NCI-H1092 (cell line): ENCODE measurements at places on chromosomes 2 and 18.

DNA sequence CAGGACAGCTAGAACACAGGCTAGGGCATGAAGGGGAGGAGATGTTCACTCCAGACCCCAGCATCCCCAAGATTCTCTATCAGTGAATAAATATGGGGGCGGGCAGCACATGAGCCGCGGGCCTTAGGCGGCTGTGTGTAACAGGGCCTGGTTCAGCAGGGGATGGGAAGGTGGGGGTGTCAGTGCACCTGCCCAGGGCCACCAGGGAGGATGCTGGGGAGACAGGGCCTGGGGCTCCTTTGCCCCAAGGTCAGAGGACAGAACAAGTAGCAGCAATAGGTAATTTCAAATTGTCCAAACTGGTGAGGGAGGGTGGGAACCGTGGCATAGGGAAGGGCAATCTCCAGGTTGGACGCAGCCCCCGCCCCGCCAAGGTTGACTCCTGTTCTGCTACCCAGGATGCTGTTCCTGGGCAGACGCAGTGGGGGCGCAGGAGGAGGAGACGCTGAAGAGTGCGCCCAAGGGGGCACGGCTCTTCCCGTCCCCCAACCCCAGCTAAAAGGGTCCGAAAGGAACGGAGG is 16.2 kb downstream of the CYP26B1 start:
- DNase-seq: no peak

DNA sequence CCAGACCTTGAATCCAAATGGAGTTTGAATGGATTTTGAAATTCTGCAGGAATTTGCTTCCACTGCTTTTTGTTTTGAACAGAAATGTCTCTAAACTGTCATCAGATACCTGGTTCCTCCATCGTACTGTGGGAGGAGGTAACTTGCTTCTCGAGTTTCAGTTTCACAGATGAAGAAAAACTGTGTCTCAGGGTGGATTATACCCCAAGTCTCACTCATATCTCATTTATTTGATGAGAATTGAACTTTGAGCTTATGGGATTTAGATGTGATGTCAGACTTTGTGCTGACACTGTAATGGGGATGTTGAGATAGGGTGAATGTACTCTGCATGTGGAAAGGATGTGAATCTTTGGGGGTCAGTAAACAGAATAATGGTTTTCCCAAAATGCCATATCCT is 107.5 kb downstream of the GORASP2 start:
- no peak for DNase-seq

GRCh38 chr2:59733567-59733930 is 819.9 kb downstream of the BCL11A start:
- no peak for DNase-seq

DNA sequence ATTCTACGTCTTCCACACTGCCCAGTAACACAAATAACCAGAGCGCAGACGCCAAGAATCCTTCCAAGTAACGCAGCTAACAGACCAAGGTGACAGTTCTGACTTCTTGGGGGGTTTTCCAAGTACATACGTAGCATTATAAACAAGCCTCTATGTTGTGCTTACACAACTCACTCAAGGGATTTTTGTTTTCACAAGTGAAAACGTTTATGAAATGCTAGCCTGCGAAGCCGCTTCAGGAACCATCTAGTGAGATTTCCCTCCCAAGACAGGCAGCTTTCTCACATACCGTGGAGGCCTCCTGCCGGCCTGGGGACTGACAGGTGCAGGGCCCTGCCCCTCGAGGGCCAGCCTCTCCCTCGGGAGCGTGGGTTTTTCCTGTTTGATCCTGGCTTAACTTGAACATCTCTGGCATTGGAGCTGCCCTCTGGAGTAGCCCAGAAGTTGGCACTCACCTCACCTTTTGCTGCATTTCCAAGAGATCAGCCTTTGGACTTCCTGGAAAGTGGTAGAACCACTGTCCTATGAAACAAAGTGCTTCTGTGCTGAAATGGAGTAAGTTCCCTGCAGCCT is 151.1 kb downstream of the MBP start:
- DNase-seq: no peak

GRCh38 chr2:206062724-206063123 is 23.2 kb downstream of the INO80D start:
- no peak for DNase-seq

- DNase-seq: no peak
Measured at GRCh38 chr18:60022671-60023276, 123.0 kb downstream of the PMAIP1 start.

DNA sequence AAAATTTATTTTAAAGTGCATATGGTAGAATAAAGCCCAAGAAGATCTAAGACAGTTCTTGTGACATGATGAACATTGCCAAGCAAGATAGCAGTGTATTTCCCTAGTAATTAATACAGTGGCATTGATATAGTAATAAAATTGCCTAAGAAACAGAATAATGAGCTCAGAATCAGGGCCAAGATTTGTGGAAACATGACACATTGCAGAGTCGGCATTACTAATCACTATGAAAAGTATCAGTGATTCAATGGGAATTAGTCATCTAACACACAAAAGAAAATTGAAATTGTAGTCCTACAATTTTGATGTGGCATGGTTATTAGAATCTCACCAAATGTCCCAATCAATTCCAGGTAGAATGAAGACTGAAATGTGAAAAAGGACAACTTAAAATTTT is 243.0 kb upstream of the CYRIA start:
- DNase-seq: no peak

DNA sequence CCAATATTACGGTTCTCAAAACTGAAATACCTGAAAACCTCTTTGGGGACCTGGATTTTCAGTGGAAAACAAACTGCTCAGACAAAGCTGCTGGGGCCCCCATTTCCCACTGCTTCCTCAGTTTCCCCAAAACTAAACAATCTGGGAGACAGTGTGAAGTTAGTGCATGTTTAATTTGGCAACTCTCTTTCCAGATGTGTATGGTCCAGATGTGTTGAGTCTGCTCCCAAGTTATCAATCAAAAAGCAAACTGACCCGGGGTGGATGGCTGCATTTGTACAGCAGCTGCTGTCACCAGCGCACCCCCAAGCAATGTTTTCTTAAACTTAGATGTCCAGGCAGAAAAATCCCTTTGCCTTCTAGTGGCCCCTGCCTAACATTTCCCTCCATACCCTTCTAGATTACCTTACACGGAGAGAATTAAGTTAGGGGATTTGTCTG is 136.9 kb downstream of the COPS8 start:
- no peak for DNase-seq
